AG08395 (cell line): ENCODE measurements at places on chromosomes 4 and X.

GRCh38 chr4:38322714-38323113, 341.3 kb upstream of the KLF3 start:
- DNase-seq: peak; percentile 89

DNA sequence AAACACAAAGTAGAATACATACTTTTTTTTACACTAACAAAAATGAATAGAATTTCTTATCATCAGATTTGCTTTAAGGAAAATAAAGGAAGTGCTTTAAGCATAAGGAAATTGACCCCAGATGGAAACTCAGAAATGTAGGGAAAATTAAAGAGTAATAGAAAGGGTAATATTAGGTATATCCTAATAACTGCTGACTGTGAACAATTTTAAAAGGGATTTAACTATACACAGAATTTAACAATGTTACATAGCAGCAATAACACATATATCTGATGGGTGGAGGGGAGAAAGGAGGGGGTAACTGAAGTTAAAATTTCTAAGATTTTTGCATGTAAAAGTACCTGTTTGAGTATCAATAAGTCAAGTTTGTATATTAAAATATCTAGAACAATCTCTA, 8.6 kb downstream of the CDKL2 start:
- DNase-seq: no peak

- peak; percentile 62 for DNase-seq
These were observed 92.5 kb downstream of the ANK2 start for GRCh38 chr4:113141901-113142346.

- no peak for DNase-seq
These were observed 178.4 kb upstream of the GALNT7 start for GRCh38 chr4:172989984-172990820.

- DNase-seq: no peak
These were observed 62.3 kb downstream of the DMD start for GRCh38 chrX:33149085-33149484.

DNA sequence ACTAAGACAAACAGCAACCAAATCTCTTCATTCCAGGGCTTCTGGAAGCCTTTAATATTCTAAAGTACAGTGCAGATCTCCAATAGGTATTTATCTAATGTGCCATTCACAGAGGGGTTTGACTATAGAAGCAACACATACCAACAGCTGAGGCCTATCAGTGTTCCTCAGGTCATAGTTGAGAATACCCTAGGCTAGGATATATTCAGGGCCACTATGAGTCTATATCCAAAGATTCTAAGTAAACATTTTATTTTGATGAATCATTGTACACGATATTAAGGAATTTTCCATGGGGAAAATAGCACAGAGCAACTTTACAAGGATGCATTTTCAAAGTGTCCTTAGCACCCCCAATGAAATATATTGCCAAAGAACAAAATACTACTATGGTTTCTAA, 9.7 kb downstream of the SMIM10 start:
- peak; percentile 4 for DNase-seq

DNA sequence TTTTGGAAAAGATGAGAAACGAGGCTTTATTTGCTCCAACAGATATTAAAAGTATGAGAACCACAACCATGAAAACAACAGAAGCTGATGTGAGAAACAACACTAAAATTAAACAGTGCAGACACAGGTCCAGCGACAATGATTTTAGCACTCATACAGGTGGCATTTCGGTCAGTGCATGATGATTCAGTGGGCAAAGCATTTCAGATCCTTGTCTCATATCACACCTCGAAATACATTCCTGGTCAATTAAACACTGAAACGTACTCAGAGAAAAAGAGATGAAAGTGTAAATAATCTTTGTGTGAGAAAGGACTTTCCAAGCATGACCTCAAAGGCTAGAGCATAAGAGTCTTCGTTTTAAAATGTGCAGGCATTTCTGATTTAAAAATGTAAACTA, 85.2 kb downstream of the ACOX3 start:
- DNase-seq: no peak
